Eye (tissue), 1 donor: ENCODE measurements at places on chromosomes 5 and 9.
A peak's percentile ranks its signal among the peaks of the same experiment; 100 is the strongest.

DNA sequence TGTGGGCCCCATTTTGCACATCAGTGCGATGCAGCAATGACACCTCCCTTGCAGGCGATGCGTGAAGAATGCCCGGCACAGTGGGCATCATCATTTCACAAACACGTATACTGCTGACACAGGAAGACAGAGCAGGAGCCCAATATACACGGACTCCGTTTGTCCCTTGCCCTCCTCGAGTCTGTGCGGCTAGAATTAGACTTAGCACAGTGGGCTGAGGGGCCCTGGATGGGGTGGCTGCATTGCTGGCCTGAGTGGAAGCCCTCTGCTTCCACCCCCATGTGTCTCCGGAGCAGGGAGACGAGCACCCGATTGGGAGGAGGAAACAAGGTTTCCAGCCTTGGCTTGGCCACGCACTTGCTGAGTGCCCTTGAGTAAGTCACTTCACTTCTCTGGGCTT lies 40.8 kb downstream of the GSN start:
- no peak for DNase-seq

DNA sequence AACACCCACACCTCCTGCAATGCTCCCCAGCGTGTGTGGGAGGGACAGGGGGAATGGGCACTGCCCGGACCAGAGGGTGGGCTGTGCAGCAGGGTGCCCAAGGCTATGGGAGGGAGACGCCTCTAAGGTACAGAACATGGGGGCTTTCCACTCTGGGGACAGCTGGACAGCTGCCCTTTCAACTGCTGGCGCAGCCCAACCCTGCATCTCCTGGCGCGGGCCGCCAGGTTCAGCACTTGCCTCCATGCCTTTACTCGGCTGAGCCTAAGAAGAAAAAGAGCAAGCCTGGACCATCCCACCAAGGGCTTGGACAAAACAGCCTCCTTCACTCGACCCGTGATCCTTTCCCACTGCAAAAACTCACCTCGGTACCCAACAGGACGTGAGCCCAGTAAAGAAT lies 15.0 kb downstream of the AK8 start:
- DNase-seq = no peak

DNA sequence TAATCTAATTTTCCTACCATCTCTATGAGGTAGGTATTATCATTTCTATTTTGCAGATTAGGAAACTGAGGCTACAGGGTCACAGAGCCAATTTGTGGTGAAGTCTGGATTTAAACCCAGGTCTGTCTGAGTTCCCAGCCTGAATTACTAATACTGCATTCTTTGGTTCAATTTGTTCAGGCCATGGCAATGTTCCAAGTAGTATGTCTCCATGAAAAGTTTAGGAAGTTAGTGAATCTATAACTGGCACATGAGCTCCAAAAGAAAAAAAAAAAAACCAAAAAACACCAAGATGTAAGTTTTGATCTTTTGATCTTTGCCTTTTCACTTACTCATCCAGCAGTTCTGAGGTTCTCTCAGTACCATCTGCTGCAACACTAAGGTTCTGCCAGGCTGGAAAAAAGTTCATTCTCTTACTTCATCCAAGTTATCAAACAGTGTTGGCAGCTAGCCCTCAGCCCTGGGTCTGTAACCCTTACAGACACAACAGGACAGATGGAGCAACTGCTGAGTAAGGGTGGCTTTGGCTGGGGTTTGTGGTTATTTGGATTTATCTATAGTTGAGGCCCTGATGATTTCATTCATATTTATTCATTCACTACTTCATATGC lies 4.4 kb upstream of the TMEM268 start:
- no peak for DNase-seq

DNA sequence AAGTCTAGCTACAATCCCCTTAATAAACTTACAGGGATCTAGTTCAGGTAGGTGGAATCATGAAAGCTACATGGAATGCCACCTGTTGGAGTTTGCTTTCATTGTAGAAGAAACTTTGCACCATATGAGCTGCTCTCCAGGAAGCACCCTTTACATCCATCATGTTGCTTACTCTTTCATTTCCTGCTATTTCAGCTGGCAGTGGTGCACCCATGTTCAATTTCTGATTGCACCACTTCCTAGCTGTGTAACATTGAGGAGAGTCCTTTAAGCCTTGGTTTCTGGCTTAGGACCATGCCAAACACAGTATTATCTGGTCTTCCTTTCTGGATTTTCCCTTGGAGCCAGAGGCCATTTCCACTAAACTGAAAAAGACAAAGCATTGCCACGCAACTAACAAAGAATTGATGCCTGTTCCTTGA lies 123.3 kb upstream of the SLC12A2 start:
- no peak for DNase-seq

DNA sequence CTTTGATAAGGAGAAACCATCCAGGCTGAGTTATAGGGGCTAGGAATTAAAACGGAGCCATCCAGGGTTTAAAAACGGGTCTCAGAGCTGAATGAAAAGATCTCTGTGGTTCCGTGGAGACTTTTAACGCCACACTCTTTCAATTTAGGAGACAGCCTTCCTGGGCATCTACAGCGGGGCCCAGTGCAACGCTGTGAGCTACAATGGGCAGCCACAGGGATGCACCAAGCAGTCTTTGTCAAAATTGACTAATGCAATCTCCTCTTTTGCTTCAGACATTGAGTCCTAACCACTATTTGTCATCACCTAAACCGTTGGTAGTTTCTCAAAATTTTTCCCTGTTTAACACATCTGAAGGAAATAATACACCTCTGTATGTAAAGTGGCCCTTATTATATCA lies 96.6 kb upstream of the ABCA1 start:
- no peak for DNase-seq

DNA sequence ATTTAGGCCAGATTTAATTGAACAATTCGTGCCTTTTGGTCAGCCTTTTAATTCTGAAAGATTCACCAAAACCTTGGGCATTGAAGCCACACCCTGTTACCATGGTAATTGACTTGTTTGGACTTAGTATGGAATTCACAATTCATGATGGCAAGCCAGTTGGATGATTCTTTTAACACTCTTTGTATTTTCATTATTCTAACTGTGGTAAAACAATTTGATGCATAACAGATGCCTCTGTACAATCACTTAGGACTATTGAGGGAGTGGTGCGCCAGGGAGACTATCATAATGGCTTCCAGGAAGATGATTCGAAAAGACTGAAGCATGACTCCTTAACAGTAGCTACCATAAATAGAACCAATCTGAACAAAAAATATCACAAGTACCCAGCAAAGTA lies 381.1 kb upstream of the ADAMTS16 start:
- DNase-seq = no peak

DNA sequence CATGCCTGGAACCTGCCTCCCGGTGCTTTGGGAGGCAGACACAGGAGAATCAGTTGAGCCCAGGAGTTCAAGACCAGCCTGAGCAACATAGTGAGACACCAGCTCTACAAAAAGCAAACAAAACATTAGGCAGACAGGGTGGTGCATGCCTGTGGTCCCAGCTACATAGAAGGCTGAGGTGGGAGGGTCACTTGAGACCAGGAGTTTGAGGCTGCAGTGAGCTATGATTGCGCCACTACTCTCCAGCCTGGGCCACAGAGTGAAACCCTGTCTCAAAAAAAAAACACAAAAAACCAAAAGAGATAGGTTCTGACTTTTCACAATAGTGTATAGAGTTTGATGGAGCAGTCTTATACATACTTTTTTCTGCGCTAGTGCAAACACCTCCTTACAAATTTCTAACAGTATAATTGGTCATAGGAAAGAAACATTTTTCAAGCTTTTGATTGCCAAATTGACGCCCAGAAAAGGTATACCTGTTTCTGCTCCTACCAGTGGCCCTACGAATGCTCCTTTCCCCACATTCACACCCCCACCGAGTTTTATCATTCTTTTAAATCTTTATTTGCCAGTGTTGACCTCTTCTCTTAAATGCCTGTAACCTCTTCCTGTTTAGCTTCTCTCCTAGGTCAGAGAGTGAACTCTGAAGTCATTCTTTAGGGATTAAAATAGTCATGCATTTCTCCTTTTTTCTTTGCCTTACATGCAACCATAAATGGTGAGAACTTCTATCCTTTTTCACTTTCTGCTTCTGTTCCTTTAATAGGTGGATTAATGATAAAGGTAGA lies 7.5 kb downstream of the DOCK8 start:
- DNase-seq = no peak

DNA sequence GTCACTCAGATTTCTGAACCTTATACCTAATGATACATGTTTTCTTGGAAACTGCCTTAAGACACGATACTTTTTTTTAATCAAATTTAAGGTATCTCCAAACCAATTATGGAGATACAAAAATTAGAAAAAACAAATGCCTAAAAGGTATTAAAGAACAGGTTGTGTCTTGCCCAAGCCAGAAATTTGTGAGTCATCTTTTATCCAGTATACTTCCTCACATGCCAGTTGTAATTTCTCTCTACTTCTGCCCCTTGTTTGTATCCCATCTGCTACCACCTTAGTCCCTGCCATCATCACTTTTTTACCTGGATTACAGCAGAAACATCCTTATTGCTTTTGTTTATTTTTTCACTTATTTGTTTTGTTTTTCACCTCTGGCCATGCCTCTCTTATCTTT lies 571.2 kb upstream of the DAB2 start:
- no peak for DNase-seq

GRCh38 chr5:32280656-32281081 lies 32.1 kb downstream of the MTMR12 start:
- DNase-seq = no peak

DNA sequence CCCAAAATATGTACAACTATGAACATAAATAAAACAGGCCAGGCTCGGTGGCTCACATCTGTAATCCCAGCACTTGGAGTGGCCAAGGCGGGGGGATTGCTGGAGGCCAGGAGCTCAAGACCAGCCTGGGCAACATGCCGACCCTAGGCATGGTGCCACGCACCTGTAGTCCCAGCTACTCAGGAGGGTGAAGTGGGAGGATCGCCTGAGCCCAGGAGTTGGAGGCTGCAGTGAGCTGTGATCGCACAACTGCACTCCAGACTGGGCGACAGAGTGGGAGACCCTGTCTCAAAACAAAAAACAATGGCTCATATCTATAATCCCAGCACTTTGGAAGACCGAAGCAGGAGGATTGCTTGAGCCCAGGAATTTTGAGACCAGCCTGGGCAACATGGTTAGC lies 1.5 kb downstream of the HAUS6 start:
- no peak for DNase-seq

- DNase-seq = no peak
These were observed 1577.6 kb downstream of the EFNA5 start for GRCh38 chr5:106093134-106093533.

GRCh38 chr9:111108946-111109345 lies 70.7 kb upstream of the LPAR1 start:
- DNase-seq = no peak

DNA sequence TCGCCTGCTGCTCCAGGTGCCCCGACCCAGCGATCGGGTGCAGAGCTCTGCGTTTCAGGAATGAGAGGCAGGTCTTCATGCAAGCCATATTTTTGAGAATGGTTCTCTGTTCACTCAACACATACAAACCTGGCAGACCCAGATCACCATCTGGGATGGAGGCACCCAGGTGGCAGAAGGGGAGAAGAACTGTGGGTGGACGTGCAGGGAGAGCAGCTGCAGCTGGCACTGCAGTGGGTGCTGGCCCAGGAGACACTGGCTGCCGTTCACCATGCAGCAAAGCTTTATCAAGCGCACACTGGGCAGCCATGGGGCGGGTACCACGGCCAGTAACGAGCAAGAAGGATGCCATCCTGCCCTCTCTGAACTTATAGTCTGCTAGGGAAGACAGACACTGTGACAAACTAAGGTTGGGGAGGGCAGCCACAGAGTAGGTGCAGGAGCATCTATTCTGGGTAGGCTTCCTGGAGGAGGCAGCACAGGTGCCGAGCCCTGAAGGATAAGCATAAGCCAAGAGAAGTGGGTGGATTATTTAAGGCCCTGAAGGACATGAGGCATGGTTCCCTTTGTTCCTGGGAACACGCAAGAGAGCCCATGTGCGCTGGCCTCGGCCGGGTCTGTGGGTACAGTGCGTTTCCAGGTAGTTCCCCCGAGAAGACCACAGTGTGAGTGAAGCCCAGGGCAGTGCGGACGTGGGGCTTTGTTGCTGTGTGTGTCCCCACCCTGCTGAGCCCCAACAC lies 46.2 kb upstream of the FCN2 start:
- DNase-seq = no peak

GRCh38 chr5:87307796-87308423 lies 40.2 kb downstream of the RASA1 start:
- DNase-seq = no peak

- no peak for DNase-seq
These were observed 72.7 kb downstream of the C9orf57 start for GRCh38 chr9:71987471-71988371.

DNA sequence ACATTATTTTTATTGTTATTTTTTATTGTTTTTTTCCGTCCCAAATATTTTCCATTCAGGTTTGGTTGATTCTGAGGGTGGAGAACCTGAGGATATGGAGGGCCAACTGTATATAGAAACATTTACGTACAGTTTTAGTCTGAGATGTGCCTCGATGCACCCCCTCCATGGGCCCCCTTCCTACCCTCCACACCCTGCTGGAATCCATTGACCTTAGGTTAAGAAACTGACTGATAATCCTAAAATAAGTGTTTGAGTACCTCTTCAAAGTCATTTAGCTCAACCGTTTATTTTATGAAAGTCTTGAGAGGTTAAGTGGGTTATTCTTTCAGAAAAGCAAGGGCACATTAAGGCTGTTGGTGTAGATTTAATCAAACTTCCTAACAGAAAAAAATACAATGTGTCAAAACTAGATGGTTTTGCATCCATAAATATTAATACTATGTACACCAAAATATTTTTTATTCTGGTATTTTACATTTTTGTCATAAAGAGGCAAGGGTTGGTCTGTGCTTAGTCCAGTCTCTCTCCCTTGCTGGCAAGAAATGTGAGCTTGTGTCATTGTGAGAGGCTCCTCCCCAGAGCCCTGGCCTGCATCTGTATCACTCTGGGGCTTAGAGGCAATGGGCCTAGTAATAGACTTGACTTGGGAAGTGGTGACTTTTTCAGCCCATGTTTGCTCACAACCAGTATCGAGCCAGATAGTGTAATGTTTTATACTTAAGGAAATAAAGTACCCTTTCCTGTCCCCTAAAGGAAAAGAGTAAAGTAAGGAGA lies 15.7 kb downstream of the MTRR start:
- DNase-seq = no peak

DNA sequence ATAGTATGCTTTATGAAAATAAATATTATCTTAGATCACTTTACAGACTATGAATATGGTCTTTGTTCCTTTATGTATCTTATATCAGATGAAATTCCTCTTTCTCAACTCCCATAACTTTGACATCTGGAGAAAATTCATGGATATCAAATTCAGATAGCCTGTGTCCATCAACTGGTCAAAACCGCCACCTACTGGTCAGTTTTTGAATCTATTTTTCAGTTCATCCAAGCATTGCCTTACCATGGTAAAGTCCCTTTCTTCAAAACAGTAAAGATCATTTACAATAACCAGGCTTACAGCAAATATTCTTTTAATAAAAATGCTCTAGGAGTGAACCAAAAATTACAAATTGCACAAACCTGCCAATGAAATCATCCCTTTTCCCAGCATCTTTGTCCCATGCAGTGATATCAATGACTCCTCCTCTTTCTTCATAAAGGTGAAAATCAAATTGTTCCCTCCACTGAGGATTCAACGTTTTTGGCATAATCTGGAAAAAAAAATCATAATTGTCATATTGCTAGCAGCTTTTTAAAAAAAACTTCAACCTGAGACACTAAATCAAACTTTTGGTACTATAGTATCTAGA lies 290.5 kb downstream of the SLF1 start:
- DNase-seq = peak; percentile 68
